Central memory CD4-positive, alpha-beta T cell (primary cell): ENCODE measurements at places on chromosomes 5 and 9.

DNA sequence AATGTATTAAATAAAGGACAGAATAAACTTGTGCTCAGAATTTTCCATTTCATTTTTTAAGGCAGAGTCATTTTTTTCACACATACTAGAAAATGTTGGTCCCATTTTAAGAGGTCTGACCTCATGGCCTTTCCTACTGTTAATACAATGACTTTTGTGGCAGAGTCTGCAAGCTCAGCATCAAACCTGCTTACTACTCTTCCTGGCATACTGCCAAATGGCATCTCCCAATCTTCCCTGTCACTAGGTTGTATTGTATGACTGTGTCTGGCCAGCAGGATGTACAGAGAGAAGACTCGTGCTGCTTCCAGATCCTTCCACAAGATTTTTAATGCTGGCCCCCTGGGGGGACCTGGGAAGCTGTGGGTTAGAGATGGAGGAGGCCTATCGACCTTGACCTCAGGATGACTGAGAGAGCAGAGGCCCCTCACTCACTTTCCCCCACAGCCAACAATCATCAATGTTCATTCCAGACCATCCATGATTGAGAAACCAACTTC is 64.7 kb downstream of the BARX1 start:
- no peak for DNase-seq

- DNase-seq, result no peak
Measured at GRCh38 chr9:96490534-96491078, 40.6 kb downstream of the HABP4 start.

DNA sequence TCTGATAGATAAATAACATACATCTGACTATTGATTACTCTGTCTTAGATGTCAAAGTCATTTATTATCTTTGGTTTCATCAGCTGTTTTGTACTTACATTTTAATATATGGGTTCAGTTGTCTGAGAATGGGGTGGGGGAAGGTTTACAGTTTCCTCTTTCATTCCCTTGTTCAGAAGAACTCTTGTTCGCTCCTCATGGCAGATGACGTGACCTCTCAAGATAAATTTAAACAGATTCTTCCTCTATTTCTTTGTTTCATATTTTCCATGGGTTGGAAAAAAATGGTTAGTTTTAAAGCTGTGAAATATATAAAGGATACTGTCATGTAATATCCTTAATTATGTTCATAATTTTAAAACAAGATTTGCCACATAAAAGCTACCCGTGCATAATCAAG is 61.4 kb downstream of the TSSK1B start:
- DNase-seq, result no peak

DNA sequence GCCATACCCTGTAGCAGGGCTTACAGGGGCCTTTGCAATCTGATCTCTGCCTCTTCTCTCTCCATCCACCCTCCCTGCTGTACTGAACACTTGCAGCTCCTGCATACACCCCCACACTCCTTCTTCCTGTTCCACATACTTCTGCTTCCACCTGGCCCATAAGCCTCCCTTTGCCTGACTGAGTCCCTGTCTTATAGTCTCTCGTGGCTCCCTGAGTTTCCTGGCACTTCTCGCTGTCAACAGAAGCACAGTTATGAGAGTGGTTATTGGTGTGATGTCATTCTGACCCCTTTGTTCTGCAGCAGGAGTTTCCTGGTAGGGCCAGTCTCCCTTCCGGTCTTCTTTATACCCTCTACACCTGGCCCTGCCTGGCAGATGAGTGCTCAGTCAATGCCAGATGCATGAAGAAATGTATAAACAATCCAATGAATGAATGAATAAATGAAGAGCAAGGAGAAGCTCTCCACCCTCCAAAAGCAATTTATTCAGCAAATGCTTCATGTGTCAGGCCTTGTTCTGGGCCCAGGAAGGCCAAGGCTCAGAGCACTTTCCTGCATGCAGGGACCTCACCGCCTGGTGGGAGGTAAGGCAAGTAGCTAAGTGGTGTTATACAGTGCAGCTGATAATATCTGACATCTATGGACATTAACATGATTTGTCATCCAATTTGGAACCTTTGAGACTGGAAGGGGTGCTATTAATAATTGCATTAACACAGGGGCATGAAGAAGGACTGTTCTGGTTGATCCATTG is 20.5 kb upstream of the CSF1R start:
- DNase-seq, result no peak

GRCh38 chr5:78985116-78985724 is at the start of gene ARSB:
ARSB (minus strand) TSS chr5:78985310; CDS start chr5:78985248, 62 bp downstream.
- no peak for DNase-seq
